Naive B cell (primary cell): ENCODE measurements at places on chromosomes 16 and 17.

GRCh38 chr17:64418506-64419339, 28.1 kb upstream of the PECAM1 start:
- no peaks in the 10 kb centered on the region for H3K27me3 ChIP-seq
- H3K4me1 ChIP-seq: peaks cover 29% of the 10 kb centered on the region
- no peak overlapping the region for H3K4me3 ChIP-seq
- no peaks in the 10 kb centered on the region for H3K36me3 ChIP-seq
- peak; percentile 67 for DNase-seq

DNA sequence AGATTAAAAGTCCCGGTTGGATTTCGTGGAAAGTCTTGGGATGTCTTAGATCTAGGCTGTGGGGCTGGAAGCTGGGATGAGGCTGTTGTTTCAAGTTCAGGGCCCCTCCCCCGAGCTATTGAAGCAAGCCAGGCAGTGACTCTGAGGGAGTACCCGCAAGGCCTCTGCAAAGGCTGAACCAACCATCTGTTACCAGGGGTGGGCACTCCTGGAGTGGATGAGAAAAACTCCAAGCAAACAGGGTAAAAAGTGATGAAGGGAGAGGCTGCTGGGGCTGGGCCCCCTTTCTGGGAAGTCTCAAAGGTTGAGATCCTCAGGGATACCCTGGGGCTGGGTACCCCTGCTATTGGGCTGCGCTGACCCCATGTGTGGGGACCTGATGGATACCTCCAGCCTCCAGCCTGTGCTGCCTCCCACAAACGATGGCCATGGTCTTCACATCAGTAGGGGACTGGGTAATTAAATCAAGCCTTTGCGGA, 82.4 kb upstream of the KIFC3 start:
- H3K4me1 ChIP-seq: peaks cover 3% of the 10 kb centered on the region
- H3K36me3 ChIP-seq: no peaks in the 10 kb centered on the region
- peaks cover 50% of the 10 kb centered on the region for H3K27me3 ChIP-seq
- no peak overlapping the region for H3K27ac ChIP-seq
- no peak overlapping the region for H3K4me3 ChIP-seq

DNA sequence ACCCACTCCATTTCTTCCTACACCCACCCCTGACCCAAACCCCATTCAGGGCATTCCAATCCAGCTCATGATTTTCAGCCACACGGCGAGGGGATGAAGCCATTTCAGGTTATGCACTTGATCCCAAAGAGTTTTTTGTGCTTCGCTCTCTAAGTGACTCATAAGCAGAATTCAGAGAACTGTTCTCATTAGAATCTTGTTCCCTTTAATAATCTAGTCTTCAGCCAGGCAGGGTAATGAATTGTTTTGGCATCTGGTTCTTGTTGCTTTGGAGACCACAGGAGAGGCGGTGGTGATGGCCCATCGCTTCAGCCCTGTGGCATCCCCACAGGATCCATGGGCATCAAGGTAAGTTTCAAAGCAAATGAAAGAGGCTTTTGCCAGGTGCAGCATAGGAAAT, 4.8 kb upstream of the KRT31 start:
- no peak overlapping the region for H3K4me3 ChIP-seq
- H3K36me3 ChIP-seq: no peaks in the 10 kb centered on the region
- DNase-seq: no peak
- peaks cover 46% of the 10 kb centered on the region for H3K27me3 ChIP-seq
- H3K4me1 ChIP-seq: no peaks in the 10 kb centered on the region

GRCh38 chr16:30697264-30698138, 1.5 kb upstream of the SRCAP start:
- no peaks in the 10 kb centered on the region for H3K36me3 ChIP-seq
- DNase-seq: no peak
- peak overlapping the region; percentile 99 for H3K27ac ChIP-seq
- H3K4me3 ChIP-seq: peak overlapping the region; percentile 99
